ENCODE measurements at places on chromosomes 2 and 18. TPM values are rescaled to one million over a fixed set of nuclear protein-coding genes. Genes with fewer than 3 reads are reported as not detected.

MAP2 gene
- 635 TPM for total RNA-seq

CAPN14 gene
- total RNA-seq: 1.8 TPM

CACNB4 gene
- total RNA-seq: 133 TPM

RAPH1 gene
- 34.3 TPM for total RNA-seq

DNA sequence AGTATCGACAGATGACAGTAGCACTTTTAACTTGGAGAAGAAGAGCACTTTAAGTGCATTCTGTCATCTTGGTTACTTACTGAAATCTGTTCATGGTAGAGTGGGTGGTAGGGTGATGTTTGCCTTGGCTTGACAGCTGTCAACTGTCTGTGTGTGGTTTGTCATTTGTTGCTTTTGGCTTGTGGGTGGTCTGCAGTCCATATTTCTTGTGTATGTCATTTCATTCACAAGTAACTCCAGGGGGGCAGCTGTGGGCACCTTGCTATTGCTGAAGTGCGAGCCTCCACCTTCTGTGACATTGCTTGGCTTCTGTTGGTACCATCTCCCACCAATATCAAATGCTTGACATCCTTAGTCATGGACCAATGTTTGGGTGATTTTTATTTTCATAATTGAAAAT, 311.6 kb upstream of the NRP2 start:
- DNase-seq: no peak

DNA sequence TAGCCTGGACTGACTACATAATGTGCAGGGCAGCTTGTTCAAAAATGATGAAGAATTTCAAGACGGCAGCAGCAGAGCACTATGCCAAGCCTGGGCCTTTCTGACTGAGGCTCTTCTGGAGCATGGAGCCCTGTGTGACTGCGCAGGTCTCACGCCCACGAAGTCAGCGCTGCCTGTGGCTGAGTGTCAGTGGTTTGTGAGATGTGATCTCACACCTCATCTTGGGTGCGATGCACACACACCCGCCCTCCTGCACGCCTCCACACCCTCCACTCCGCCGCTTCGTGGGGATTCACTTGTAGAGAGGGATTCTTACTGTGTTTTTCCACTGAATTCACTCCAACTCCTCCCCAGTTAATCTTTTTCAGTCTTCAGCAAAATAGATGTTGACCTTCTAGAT, 103.9 kb downstream of the VIT start:
- DNase-seq: peak; percentile 81

- no peak for DNase-seq
Measured at GRCh38 chr2:198106621-198107385, 302.4 kb downstream of the PLCL1 start.

DNA sequence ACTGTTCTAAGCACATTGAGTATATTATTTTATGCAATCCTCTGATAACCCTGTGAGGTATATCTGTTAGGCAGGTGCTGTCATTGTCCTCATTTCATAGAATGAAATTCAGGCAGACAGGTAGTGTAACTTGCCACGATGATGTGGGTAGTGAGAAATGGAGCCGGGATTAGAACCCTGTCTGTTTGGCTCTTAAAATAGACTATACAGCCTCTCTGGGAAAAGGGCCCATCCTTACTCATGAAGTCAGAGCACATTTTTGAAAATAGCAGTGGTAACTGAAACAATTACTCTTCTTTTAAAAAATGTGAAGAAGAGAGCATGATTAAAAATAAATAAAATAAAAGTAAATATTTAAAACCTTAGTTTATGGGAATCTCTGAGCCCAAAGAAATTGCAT, 23.0 kb downstream of the FAM171B start:
- no peak for DNase-seq

GRCh38 chr2:128416806-128417205, 98.1 kb upstream of the HS6ST1 start:
- no peak for DNase-seq

GRCh38 chr18:73646772-73647171, 500.9 kb downstream of the FBXO15 start:
- no peak for DNase-seq

All from dorsolateral prefrontal cortex (tissue), 122 donors.